Spinal cord (tissue), 10 donors: ENCODE measurements at places on chromosomes 12 and 14.
A peak's percentile ranks its signal among the peaks of the same experiment; 100 is the strongest.

DNA sequence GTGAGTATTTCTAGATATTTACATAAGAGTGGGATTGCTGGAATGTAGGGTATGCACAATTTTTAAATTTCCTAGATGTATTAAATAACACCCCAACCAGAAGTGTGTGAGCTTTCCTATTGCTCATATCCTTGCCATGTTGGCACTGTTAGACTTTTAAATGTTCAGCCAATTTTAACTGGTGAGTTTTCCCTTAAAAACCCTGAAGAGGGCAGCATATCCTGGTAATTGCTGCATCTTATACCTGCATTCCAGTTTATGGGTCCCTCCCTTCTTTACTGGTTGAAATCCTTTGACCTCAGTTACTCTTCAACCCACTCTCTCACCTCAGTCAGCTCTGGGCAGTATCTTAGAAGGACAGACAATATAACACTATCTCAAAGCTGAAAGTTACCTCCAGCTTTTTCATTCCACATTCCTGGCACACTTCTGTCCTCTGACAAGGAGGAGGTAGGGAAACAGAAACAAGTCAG lies 270.6 kb downstream of the PAWR start:
- no peaks in the 10 kb centered on the region for H3K36me3 ChIP-seq
- H3K27me3 ChIP-seq: no peaks in the 10 kb centered on the region
- H3K27ac ChIP-seq: peak overlapping the region; percentile 40
- H3K4me1 ChIP-seq: no peaks in the 10 kb centered on the region
- DNase-seq: no peak

DNA sequence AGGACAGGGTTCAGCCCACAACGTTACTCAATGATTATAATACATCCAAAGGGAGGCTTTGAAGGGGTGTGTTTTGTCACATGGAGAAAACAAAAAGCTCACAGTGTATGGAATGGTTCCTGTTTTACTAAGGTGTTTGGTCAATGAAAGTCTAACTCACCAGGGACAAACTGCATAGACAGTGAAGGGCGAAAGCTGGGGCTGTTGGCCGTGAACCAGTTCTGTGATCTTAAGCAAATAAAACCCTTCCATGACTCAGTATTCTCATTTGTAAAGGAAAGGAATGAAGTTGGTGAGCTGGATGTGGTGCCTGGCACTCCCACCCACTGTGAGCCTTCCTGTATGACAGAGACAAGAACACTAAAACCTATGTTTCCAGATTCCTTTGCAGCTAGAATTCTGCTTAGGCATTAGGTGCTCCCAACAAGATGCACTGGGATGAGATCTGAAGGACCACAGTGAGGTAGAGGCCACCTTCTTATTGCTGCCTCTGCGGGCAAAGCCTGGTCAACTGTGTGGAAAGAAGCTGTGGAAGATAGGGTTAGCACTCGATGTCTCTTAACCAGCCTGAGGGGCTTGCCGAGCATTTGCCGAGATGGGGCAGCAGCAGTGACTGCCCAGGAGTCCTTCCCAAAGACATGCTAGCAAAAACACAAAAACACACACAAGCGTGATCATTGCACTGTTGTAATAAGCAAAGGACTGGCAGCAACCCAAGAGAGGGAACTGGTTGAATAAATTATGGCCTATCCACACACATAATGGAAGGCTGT lies 48.5 kb downstream of the VCPKMT start:
- no peaks in the 10 kb centered on the region for H3K36me3 ChIP-seq
- DNase-seq: no peak
- H3K4me3 ChIP-seq: no peak overlapping the region
- no peak overlapping the region for H3K27ac ChIP-seq
- H3K27me3 ChIP-seq: no peaks in the 10 kb centered on the region
- H3K4me1 ChIP-seq: peaks cover 6% of the 10 kb centered on the region

- H3K36me3 ChIP-seq: no peaks in the 10 kb centered on the region
- H3K27ac ChIP-seq: no peak overlapping the region
- DNase-seq: no peak
- no peaks in the 10 kb centered on the region for H3K4me1 ChIP-seq
Measured at GRCh38 chr12:25855716-25856115, 102.8 kb upstream of the RASSF8 start.

GRCh38 chr14:77342726-77343397 lies 22.0 kb downstream of the GSTZ1 start:
- no peak overlapping the region for H3K4me3 ChIP-seq
- H3K27me3 ChIP-seq: no peaks in the 10 kb centered on the region
- H3K4me1 ChIP-seq: no peaks in the 10 kb centered on the region

DNA sequence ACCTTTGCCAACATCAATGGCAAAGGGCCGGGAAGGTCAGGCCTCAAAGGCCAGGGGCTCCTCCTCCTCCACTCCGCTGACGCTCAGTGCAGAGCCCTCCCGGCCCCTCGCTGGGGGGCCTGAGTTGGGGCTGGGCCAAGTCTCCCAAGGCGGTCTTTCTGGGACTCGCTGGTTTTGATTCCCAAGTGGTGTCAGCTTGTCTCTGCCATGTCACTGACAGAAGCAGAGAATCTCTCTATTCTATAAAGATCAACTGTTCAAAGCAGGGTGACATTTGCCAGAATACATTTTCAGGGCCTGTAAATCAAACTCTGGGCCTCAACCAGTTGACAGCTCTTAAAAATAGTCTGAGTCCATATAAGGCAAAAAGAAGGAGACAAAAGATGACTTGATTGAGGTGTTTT lies 75.9 kb downstream of the CCDC88C start:
- no peak for DNase-seq
- peaks cover 7% of the 10 kb centered on the region for H3K4me1 ChIP-seq
- no peaks in the 10 kb centered on the region for H3K27me3 ChIP-seq
- H3K4me3 ChIP-seq: no peak overlapping the region
- H3K36me3 ChIP-seq: peaks cover 42% of the 10 kb centered on the region

DNA sequence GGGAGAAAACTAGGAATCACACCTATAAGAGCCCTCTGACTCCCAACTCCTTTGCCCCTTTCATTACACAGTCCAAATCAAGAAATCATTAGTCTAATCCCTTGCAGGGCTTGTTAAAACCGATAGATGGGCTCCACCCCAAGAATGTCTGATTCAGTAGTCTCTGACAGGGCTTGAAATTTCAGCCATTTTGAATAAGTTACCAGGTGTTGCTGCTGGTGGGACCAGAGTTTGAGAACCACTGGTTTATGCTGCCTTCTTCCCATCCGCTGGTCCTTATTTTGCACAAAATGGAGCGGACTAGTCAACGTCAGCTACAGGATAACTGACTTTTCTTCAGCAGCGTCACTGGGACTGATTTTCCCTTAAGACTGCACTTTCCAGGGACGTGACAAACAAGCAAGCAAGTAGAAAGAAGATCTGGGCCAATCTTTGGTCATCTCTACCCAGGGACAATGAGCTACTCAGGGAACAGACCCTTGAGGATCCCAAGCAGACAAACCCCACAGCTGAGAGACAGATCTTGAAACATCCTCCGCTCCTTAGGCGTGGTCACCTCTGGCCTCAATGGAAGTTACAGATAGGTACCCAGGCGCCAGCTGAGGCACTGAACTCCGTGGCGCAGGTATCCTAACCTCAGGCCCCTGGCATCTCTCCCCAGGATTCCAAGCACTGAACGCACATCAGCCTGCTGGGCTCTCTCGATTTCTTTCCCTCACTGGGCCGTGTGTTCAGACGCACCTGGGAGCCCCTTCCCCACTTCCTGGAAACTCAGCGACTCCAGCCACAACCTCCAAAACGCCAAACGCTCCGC lies 900 bp downstream of the KCTD10 start:
- no peak for DNase-seq
- peaks cover 13% of the 10 kb centered on the region for H3K4me1 ChIP-seq
- peaks cover 6% of the 10 kb centered on the region for H3K36me3 ChIP-seq
- no peaks in the 10 kb centered on the region for H3K27me3 ChIP-seq
- peak overlapping the region; percentile 86 for H3K4me3 ChIP-seq
- peak overlapping the region; percentile 1 for H3K27ac ChIP-seq

GRCh38 chr14:81219759-81220579 lies 790 bp downstream of the GTF2A1 start:
- peak overlapping the region; percentile 82 for H3K4me3 ChIP-seq
- no peak for DNase-seq
- H3K36me3 ChIP-seq: peaks cover 8% of the 10 kb centered on the region
- peaks cover 4% of the 10 kb centered on the region for H3K4me1 ChIP-seq
- H3K27ac ChIP-seq: peak overlapping the region; percentile 99
- H3K27me3 ChIP-seq: no peaks in the 10 kb centered on the region

DNA sequence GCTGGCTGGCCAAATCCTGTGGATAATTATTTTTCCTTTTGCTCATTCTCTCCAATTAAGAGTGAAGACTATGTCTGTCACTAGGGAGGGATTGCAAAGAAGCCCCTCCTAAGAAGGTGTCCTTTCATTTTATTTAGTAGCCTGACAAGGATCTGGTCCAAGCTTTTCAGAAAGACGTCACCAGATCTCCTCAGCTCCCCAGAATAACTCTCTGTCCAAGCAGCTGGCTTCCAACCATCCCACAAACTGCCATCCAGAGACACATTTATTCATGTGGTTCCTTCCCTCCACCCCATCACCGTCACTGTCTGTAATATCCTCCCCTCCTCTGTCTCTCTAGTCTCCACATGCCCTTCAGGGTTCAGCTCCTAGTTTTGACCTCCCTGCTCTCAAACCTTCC lies 69.9 kb downstream of the PPM1H start:
- H3K36me3 ChIP-seq: no peaks in the 10 kb centered on the region
- peak overlapping the region; percentile 12 for H3K27ac ChIP-seq
- H3K4me3 ChIP-seq: no peak overlapping the region
- no peaks in the 10 kb centered on the region for H3K27me3 ChIP-seq
- no peaks in the 10 kb centered on the region for H3K4me1 ChIP-seq
- peak; percentile 20 for DNase-seq

DNA sequence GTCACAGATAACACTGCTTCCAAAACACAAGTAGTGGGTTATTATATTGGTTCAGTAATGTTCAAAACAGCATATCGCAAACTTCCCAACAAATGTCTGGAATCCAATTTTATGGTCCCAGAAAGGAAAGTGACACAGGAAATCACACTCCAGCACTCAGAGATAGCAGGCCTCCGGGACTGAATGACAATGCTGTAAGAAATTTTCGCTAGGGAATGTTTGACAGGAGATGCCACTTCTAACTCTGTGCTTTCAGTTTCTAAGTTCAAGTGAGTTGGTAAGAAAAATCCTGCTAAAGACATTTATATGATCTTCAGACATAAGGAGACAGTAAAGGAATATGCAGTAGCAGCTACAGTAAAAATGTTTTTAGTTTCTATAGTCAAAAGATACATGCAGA lies 93.2 kb downstream of the SLC2A13 start:
- no peak for DNase-seq
- H3K4me3 ChIP-seq: no peak overlapping the region
- H3K36me3 ChIP-seq: no peaks in the 10 kb centered on the region
- no peaks in the 10 kb centered on the region for H3K4me1 ChIP-seq
- H3K27ac ChIP-seq: no peak overlapping the region
- H3K27me3 ChIP-seq: no peaks in the 10 kb centered on the region

- no peak for DNase-seq
- H3K4me3 ChIP-seq: no peak overlapping the region
- no peaks in the 10 kb centered on the region for H3K27me3 ChIP-seq
- H3K4me1 ChIP-seq: no peaks in the 10 kb centered on the region
- H3K36me3 ChIP-seq: no peaks in the 10 kb centered on the region
Measured at GRCh38 chr12:103392722-103393121, 103.0 kb downstream of the C12orf42 start.

DNA sequence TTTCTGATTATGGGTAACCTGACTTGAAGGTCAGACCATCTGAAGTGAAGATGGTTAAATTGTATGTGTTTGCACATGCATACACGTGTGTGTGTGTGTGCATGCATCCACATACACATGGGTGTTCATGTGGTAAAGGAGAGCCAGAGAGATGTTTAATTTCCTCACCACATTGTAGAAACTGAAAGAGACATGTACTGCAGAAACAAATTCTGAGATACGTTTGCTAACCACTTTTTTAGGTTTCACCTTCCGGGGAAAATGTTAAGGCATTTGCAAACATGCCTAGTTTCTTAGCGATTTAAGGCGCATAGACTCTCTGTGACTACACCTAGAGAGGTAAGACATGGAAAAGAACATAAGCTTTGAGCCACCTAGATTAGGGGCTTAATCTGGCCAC lies 362.9 kb downstream of the RAD51B start:
- no peaks in the 10 kb centered on the region for H3K36me3 ChIP-seq
- H3K4me3 ChIP-seq: no peak overlapping the region
- DNase-seq: no peak
- no peak overlapping the region for H3K27ac ChIP-seq
- no peaks in the 10 kb centered on the region for H3K27me3 ChIP-seq
- H3K4me1 ChIP-seq: no peaks in the 10 kb centered on the region
